ENCODE measurements at places on chromosomes 12 and 14. TPM values are rescaled to one million over a fixed set of nuclear protein-coding genes. Genes with fewer than 3 reads are reported as not detected.

- no peak overlapping the region for H3K4me3 ChIP-seq
- no peak overlapping the region for H3K27ac ChIP-seq
- H3K36me3 ChIP-seq = peaks cover 12% of the 10 kb centered on the region
- no peaks in the 10 kb centered on the region for H3K27me3 ChIP-seq
- no peaks in the 10 kb centered on the region for H3K4me1 ChIP-seq
These were observed 15.8 kb downstream of the FBXW8 start for GRCh38 chr12:116926283-116927243.

EML5 gene
- total RNA-seq = 2.1 TPM

DNA sequence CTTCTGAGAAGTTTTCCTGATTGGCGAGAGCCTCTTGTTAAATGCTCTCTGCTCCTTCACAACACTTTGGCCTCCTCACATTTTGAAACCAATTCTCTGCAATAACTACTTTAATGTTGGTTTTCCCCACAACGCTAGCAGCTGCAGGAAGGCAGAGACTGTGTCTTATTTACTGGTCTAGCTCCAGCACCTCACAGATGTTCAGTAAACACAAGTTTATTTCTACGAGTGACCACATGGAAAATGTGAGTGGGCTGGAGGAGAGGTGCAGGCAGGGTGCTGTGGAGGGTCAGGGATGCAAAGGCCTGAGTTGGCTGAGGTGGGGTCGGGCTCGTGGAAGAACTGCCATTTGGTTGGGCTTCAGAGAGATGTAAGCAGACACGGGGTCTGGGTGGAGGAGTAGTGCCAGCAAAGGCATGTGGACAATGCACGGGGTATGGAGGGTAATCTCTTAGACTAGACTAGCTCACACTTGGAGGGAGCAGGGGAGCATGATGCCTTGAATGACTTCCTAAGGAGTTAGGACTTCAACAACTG, 117.4 kb upstream of the RTL1 start:
- no peak overlapping the region for H3K4me3 ChIP-seq
- peaks cover 5% of the 10 kb centered on the region for H3K4me1 ChIP-seq
- H3K36me3 ChIP-seq = peaks cover 2% of the 10 kb centered on the region
- no peaks in the 10 kb centered on the region for H3K27me3 ChIP-seq
- no peak overlapping the region for H3K27ac ChIP-seq

C14orf180 gene
- total RNA-seq = 0.48 TPM

Data from lung (tissue), 17 donors.